CMK (cell line): ENCODE measurements at places on chromosomes 5 and 9.

DNA sequence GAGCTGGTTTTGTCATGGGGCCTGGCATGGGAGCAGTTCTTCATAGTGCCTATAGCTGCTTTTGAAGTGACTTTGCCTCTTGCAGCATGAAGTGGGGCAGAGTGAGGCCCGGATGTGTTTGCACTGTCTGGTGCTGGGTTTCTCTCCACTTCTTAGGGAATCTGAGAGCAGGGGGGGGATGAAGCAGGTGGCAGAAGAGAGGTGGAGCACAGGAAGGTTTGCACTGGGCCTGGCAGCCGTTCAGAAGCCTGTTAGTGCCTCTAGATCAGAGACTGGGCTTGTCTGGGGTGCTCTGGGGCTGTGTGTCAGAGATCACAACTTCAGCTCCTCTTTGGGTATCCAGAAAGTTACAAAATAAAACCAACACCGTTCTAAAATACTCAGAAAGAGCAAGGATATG lies 18.4 kb downstream of the USP20 start:
- DNase-seq: no peak

DNA sequence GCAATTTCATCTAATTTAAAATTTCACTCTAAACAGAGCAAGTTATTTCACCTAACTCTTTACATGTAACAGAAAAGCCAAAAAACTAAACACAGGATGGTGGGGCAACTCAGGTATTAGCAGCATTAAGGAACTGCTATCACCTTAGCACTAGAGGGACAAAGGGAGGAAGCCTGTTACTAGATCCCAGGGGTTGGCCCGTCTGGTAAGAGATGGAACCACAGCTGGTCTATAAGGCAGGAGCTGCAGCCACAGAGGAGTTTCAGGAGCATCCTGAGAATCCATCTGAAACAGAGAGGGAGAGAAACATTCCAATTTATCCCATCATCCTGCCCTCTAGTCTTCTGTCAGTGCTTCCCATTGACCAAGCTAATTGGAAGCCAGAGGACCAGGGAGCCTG lies 300.3 kb downstream of the MRPS30 start:
- DNase-seq: no peak

GRCh38 chr5:74017112-74017511 lies 391.1 kb downstream of the ARHGEF28 start:
- no peak for DNase-seq

DNA sequence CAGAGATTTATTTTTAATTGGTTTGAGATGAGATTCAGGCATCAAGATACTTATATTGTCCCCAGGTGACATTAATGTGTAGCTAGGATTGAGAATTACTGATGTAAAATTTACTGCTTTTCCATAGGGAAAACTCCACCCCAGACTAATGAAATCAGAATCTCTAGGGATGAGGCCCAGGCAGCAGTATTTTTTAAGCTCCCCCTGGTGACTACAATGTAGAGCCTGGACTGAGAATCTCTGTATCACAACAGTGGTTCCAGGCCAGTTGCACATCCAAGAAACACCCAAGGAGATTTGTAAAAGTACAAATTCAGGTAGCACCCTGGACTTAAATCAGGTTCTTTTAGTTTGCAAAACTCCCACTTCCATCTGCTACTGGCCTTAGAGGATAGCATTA lies 185.7 kb downstream of the MARCHF11 start:
- DNase-seq: no peak

DNA sequence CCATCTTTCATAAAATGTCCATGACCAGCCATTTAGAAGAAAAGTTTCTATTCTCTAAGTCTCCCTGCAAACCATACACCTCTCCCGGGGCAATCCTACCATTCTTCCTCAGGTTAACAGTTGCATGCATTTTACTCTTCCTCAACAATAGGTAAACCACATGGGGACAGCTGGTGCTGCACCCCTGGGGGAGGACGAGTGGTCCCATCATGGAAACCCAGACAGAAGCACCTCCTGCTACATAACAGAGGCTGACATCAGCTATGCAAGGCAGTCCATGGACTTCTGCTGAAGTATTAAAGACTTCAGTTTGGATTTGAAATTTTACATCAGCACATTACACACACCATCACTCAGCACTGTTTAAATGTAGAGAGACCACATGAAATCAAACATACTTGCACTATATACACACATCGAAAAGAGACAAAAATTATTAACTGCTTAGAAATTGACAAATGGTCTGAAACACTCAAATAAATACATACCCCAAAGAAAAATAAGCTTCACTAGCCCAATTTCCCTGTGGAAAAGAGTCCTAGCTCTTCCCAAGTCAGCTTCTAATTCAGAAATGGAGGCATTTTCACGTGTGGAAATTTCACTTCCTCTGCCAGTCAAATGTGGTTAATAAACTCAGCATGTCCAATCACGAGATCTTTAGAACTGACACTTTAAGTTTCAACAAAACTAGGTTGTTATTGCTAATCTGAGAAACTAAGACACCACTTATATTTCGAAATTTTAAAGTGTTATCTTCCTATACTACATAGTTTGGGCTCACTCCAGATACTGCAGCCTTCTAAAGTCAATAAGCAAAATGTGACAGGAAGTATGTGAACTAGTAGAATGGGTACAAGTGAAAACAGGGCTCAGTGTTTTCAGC lies 173.4 kb downstream of the ROR2 start:
- DNase-seq: no peak

DNA sequence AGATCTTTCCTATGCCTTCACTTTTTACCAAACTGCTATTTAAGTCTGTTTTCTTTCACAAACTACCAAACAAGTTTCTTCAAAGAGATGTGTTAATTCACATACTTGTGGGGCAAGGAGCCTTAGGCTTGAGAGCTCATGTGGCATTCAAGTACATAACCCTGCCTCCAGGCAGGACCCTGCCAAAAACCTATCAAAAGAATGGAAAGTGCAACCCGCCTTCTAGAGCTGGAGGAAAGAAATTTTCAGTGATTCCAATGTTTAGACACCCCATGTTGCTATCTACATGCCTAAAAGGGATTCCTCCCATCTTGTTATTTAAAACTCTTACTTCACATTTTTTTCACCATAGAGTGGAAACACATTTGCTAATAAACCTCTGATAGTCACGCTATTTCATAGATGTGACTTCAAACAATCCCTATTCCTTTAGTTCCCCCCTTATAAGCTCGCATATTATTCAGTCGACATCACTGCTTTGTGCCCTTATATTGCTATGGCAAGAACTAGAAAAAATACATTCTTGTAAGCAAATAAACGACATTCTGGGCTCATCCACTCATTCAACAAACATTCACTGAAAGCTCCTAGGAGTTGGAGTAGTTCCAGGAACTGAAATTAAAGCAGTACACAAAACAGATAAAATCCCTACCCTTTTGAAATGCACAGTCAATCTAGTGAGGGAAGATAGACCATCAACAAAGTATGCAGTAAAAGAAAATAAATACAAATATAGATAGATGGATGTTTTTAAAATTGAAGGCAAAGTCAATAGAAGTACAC lies 518.1 kb downstream of the ELAVL2 start:
- DNase-seq: no peak

- DNase-seq: no peak
These were observed 31.6 kb upstream of the RFK start for GRCh38 chr9:76425677-76426453.

GRCh38 chr5:119307170-119307569 lies 48.6 kb upstream of the TNFAIP8 start:
- DNase-seq: no peak

DNA sequence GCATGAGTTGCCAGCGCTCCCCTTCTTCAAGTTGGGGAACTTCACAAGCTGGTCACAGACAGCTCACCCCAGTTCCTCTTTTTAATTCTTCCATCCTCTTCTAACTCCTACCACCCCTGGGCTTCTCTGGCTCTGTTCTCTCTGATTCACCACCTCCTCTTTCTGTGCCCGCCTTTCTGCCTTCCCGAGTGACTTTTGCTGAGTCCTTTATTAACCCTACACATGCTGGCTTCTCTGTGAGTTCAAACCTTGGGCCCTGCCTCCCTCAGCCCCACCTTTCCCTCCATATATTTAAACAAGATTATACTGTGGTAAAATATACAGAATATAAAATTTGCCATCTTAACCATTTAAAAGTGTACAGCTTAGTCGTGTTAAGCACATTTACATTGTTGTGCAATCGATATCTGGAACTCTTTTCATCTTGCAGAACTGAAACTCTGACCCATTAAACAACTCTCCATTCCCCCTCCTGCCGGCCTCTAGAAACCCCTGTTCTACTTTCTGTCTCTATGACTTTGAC lies 32.0 kb downstream of the SLC46A2 start:
- no peak for DNase-seq

- no peak for DNase-seq
These were observed 36.4 kb upstream of the CCDC152 start for GRCh38 chr5:42720251-42720650.

GRCh38 chr5:91332267-91333045 lies 50.7 kb downstream of the ARRDC3 start:
- DNase-seq: no peak

- DNase-seq: no peak
These were observed 44.6 kb downstream of the PIP5K1B start for GRCh38 chr9:68749579-68750159.

DNA sequence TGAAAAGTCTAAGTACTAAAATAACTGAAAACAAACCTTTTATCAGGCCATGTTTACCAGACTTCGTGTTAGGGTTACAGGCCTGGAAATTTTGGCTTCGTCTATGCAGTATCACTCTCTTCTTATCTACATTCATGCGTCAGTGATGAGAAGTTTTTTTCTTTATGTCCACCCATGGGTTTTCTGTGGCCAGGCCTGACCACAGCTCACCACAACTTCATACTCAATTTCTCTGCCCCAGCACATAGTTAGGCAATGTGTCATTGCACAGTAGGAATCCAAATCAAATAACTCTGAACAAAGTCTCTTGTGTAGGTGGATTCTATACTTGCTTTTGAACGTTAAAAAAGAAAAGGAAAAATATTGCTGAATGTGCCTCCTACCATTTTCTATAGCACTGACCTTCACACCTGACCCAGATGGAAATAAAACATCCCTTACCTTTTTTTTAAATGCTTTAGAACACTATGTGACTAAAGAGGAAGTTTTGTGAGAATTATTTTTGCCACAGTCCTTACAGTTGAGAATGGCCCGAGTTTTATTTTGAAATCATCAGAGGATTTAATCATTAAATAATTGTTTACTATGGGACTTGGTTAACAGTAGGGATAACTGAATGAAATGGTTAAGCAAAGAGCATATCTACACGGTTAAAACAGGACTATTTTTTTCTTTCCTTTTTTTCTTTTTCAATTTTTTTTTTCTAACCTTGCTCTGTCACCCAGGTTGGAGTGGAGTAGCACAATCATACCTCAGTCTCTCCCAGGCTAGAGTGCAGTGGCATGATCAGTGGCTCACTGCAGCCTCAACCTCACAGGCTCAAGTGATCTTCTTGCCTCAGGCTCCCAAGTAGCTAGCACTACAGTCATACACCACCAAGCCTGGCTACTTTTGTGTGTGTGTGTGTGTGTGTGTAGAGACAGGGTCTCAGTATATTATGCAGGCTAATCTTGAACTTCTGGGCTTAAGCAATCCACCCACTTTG lies 1247.0 kb upstream of the ACO1 start:
- DNase-seq: no peak

GRCh38 chr5:151670953-151671636 lies 15.6 kb downstream of the SPARC start:
- DNase-seq: no peak

DNA sequence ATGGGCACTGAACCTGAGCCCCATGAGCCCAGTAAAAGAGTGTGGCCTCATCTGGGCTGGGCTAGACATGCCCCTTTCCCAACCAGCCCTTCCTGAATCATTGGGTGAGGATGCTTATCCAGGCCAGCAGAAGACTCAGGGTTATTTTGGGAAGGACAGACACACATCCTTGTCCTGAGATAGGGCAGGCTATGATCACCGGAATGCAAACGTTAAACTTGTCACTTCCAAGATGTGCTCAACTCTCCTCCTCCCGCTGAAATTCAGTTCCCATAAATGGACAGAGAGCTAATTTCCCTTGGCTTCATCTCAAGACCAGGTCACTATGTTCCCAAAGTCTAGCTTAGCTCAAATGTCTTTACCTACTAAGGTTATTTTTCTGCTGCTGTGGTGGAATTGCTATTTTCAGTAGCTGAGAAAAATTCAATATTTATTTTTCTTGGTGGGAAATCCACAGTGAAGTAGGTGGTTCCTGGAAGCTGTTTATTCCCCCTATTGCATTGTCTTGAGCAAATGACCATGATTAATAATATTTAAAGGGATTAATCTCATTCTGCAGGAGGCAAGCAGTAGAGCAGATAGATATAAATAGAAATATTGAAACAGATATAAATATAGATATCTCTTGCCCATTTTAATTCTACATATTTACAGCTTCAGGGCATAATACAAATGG lies 70.0 kb downstream of the NXNL2 start:
- no peak for DNase-seq

DNA sequence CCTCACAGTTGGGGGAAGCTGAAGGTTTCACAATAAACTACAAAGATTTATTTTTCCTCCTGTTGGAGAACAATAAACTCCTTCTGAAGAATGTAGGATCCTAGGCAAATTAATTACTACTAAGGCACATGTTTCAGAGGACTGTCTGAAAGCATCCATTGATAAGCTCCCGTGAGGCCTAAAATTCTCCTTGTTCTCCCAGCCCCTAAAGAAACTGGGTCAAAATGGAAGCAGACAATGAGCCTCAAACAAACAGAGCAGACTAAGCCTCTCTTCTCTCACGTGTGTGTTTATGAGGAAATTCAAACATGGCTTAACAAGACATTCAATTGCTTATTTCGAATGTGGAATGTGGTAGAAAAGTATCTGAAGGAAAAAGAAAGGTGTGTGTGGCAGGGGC lies 249.0 kb downstream of the GLIS3 start:
- no peak for DNase-seq

GRCh38 chr5:119694284-119694683 lies 64.9 kb downstream of the FAM170A start:
- no peak for DNase-seq

DNA sequence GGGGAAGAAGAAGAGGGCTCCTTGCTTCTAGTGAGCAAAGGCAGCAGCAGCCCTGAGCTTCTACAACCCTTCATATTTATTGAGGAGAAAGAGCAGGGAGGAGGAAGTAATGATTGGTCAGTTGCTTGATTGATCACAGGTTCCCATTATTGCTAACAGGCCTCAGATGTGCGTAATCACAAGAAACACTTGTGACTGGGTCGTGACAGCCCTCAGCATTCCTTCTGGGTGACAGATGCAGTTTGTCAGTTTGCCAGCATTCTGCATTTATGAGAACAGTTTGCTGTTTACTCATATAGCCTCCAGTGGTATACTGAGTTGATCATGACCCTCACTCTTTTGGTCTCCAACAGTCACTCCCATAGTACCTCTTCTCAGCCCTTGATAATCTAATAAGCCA lies 111.5 kb upstream of the TNC start:
- no peak for DNase-seq

GRCh38 chr5:149439899-149440542 lies 60.9 kb upstream of the IL17B start:
- DNase-seq: no peak

- no peak for DNase-seq
These were observed 181.6 kb downstream of the AOPEP start for GRCh38 chr9:94908011-94908563.
